Temporal lobe (tissue), 4 donors: ENCODE measurements at places on chromosomes 12 and 14. TPM values are rescaled to one million over a fixed set of nuclear protein-coding genes. Genes with fewer than 3 reads are reported as not detected.

The DNAJC22 gene
- under 0.01 TPM for total RNA-seq

The SERPINA4 gene
- not detected for total RNA-seq

The TMEM106C gene
- total RNA-seq, result 40.3 TPM

The DNAH10 gene
- 23.8 TPM for total RNA-seq

The HOXC6 gene
- total RNA-seq, result not detected

The FGF23 gene
- not detected for total RNA-seq
